ENCODE measurements at places on chromosomes 7 and 10. TPM values are rescaled to one million over a fixed set of nuclear protein-coding genes. Genes with fewer than 3 reads are reported as not detected.

The IRF5 gene
- 0.44 TPM for total RNA-seq

The JAKMIP3 gene
- 0.17 TPM for total RNA-seq

The BTRC gene
- 43.5 TPM for total RNA-seq

The NHLRC2 gene
- total RNA-seq: 43.6 TPM

The DLD gene
- total RNA-seq: 80.0 TPM

The TLX1 gene
- not detected for total RNA-seq

The ADAM12 gene
- total RNA-seq: 1.8 TPM

The GRM3 gene
- 1.4 TPM for total RNA-seq

The OR2A12 gene
- not detected for total RNA-seq

The GARIN1A gene
- total RNA-seq: 7.4 TPM

The ZCCHC24 gene
- 1.6 TPM for total RNA-seq

The GNAI1 gene
- 50.8 TPM for total RNA-seq

The TACC2 gene
- 58.1 TPM for total RNA-seq

The SRGN gene
- not detected for total RNA-seq

The ABHD11 gene
- total RNA-seq: 62.9 TPM

DNA sequence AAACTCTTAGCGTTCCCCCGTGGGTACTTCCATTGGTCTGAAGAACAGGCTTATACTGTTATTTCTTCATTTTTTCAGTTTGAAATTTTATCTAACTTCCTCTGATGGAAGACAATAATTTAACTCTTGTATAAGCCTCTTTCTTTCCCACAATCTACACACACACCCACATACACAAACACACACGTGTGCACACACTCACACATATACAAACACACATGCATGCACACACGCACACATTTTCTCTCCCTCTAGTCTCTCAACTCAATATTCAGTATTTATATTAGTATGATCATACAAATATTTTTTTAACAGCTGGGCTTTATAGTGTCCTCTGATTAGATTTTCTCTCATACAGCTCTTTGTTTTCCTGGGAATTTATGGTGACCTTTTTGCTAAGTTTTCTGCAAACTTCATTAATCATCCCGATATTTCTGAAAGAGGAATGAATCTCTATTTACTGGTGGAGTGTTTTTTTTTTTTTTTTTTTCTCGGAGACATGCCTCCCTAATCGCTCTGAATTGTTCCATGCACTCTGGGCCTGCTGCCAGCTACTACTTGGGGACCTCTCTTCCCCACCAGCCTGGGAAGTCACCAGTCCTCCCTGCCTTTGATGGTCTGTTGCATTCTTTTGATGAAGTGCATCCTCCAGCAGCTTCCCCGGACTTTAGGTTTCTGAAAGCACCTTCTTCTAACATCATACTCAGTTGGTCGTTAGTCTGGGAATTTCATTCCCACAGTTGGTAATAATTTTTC is 75.5 kb downstream of the ZNF777 start:
- H3K36me3 ChIP-seq: no peaks in the 10 kb centered on the region
- H3K27me3 ChIP-seq: peaks cover 18% of the 10 kb centered on the region
- no peak overlapping the region for H3K4me3 ChIP-seq
- no peak overlapping the region for H3K27ac ChIP-seq
- no peak for DNase-seq

GRCh38 chr7:43631559-43631958 is 48.7 kb downstream of the STK17A start:
- peaks cover 40% of the 10 kb centered on the region for H3K36me3 ChIP-seq
- peaks cover 6% of the 10 kb centered on the region for H3K4me1 ChIP-seq
- H3K27ac ChIP-seq: peak overlapping the region; percentile 33

DNA sequence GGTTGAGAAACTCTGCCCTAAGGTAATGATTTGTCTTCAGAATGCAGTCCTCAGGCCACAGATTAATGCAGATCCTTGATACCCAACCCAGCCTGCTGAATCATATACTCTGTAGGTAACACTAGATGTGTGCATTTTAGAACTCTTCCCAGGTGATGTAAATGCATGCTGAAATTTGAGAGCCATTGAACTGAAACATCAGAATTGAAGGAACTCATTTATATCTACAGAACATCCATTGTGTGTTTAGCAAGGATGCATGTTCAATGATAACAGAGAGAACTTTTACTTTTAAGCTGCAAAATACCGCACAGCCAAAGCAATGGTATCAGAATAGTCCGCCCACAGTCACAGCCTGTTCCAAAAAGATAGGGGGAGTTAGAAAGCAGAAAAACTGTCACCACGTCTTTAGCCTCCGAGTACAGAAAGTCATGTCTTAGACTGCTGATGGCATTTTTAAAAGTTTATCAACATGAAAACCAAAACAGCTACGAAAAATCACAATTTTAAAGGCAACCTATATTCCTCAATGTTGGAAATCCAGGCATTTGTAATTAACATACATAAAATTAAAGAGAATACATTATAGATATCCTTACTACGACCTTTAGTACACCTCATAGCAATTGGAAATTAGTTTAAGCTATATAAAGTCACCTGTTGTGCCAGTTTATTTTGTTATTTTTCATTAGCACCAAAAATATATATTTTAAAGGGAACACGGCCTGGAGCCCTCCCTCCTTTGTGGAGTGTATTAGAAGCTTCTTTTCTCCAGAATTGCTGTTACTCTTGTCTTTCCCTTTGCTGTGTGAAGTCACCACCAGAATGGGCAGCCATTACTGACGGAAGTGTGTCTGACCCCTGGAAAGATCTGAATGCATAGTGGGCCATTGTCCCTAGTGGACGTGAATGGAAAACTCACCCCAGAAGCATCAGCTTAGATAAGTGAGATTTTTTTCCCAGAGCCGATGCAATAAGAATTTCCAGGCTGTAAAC is 65.8 kb upstream of the PRKAR2B start:
- no peak for DNase-seq
- no peak overlapping the region for H3K4me3 ChIP-seq
- no peaks in the 10 kb centered on the region for H3K27me3 ChIP-seq
- H3K27ac ChIP-seq: no peak overlapping the region
- no peaks in the 10 kb centered on the region for H3K36me3 ChIP-seq

GRCh38 chr7:8070451-8071180 is 102.0 kb downstream of the GLCCI1 start:
- H3K36me3 ChIP-seq: peaks cover 21% of the 10 kb centered on the region
- DNase-seq: no peak
- H3K27ac ChIP-seq: no peak overlapping the region

DNA sequence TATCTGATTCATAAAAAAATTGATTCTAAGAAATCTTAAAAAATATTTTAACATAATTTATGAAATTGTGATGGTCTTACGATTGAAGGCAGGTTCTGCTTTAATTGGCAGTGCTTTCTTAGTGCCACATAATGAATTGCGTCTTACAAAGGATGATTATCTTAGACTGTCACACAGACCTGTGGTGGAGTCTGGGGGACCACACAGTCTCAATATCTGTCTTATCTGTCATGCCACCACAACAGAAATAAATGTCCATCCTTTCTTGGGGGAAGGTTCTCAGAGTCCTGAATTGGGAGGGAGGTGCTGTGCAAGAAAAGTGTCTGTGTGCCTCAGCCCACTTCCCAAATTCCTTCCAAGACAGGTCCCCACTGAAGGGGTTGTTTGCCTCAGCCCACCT is 34.0 kb downstream of the ZDHHC6 start:
- H3K4me1 ChIP-seq: peaks cover 2% of the 10 kb centered on the region
- H3K4me3 ChIP-seq: no peak overlapping the region
- no peaks in the 10 kb centered on the region for H3K36me3 ChIP-seq
- H3K27me3 ChIP-seq: peaks cover 20% of the 10 kb centered on the region

- no peak for DNase-seq
- H3K27ac ChIP-seq: no peak overlapping the region
- no peaks in the 10 kb centered on the region for H3K4me1 ChIP-seq
- no peaks in the 10 kb centered on the region for H3K36me3 ChIP-seq
- peaks cover 3% of the 10 kb centered on the region for H3K27me3 ChIP-seq
- H3K4me3 ChIP-seq: no peak overlapping the region
These were observed 234.7 kb downstream of the GFRA1 start for GRCh38 chr10:116038259-116038658.

- no peak for DNase-seq
- H3K27me3 ChIP-seq: peaks cover 15% of the 10 kb centered on the region
- no peaks in the 10 kb centered on the region for H3K36me3 ChIP-seq
- H3K4me3 ChIP-seq: no peak overlapping the region
- no peak overlapping the region for H3K27ac ChIP-seq
- H3K4me1 ChIP-seq: no peaks in the 10 kb centered on the region
These were observed 18.6 kb downstream of the C7orf33 start for GRCh38 chr7:148609045-148609725.

DNA sequence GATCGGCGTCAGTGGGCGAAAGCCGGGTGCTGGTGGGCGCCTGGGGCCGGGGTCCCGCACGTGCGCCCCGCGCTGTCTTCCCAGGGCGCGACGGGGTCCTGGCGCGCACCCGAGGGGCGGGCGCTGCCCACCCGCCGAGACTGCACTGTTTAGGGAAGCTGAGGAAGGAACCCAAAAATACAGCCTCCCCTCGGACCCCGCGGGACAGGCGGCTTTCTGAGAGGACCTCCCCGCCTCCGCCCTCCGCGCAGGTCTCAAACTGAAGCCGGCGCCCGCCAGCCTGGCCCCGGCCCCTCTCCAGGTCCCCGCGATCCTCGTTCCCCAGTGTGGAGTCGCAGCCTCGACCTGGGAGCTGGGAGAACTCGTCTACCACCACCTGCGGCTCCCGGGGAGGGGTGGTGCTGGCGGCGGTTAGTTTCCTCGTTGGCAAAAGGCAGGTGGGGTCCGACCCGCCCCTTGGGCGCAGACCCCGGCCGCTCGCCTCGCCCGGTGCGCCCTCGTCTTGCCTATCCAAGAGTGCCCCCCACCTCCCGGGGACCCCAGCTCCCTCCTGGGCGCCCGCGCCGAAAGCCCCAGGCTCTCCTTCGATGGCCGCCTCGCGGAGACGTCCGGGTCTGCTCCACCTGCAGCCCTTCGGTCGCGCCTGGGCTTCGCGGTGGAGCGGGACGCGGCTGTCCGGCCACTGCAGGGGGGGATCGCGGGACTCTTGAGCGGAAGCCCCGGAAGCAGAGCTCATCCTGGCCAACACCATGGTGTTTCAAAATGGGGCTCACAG is 1.1 kb downstream of the EGFR start:
- peaks cover 30% of the 10 kb centered on the region for H3K27me3 ChIP-seq
- H3K4me3 ChIP-seq: peak overlapping the region; percentile 79
- DNase-seq: peak; percentile 41

GRCh38 chr7:121406461-121406860 is 10.4 kb upstream of the FAM3C start:
- H3K4me3 ChIP-seq: no peak overlapping the region
- DNase-seq: no peak
- peaks cover 11% of the 10 kb centered on the region for H3K4me1 ChIP-seq

DNA sequence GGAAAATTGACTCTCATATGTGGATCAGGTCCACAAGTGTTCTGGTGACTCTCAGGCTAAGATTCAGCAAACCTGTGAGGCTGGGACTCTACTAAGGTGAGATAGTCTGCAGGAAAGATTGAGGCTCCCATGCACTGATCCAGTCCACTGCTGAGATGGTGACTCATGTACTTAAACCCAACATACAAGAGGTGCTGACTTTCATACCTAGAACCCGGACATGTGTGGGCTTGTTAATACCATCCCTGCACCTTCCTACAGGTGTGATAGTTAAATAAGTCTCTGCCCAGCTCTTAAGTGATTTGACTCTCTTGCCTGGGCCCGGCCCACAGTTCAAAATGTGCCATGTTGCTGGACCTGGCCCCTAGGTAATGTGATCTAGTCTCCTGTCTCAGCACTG is 27.1 kb upstream of the ZNF107 start:
- no peak overlapping the region for H3K4me3 ChIP-seq
- DNase-seq: no peak
- H3K36me3 ChIP-seq: no peaks in the 10 kb centered on the region
- H3K27ac ChIP-seq: no peak overlapping the region
- H3K27me3 ChIP-seq: no peaks in the 10 kb centered on the region
- no peaks in the 10 kb centered on the region for H3K4me1 ChIP-seq

- peaks cover 3% of the 10 kb centered on the region for H3K4me1 ChIP-seq
- H3K27ac ChIP-seq: no peak overlapping the region
- DNase-seq: no peak
- no peaks in the 10 kb centered on the region for H3K36me3 ChIP-seq
- no peak overlapping the region for H3K4me3 ChIP-seq
These were observed 4.3 kb upstream of the GRM8 start for GRCh38 chr7:127257086-127257485.

DNA sequence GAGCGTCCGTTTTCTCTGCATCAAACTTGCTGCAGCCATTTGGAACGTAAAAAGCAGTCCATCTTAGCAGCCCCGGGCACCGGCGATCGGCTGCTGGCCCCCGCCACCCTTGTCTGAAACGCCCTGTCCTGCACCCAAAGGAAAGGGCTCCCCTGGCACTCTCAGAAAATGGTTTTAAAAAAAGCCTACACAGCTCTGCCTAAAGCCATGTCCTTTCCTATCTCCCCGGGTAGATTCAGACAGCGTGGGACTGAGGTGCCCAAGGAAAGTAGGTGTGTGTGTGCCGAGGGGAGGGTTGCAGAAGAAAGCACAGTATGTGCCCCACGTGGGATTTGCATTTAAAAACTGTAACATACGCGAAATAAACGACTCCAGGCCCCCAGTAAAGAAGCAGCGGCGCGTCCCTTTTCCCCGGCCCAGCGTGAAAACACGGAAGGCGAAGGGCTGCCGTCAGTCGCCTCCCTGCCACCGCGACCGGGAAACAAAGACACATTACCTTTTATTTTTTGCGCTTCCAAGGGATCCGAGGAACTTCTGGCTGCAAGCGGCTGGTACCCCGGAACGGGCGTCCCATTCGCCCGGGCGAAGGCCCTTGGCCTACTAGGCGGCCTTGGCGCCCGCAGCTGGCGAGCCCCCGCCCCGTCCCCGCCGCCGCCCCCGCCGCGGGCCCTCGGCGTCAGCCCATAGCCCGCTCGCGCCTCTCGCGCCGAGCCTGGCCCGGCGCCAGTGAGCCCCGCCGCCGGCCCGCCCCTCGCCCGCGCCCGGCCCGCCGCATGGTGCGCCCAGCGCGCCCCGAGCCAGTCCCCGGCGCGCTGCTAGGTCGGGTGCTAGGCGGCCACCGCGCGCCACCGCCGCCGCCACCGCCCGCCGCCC is 304.6 kb downstream of the PRPF18 start:
- H3K27ac ChIP-seq: peak overlapping the region; percentile 87
- H3K36me3 ChIP-seq: no peaks in the 10 kb centered on the region
- peak; percentile 39 for DNase-seq
- H3K27me3 ChIP-seq: peaks cover 60% of the 10 kb centered on the region
- H3K4me1 ChIP-seq: peaks cover 2% of the 10 kb centered on the region
- peak overlapping the region; percentile 81 for H3K4me3 ChIP-seq

GRCh38 chr7:132953468-132953867 is 128.4 kb downstream of the CHCHD3 start:
- H3K36me3 ChIP-seq: peaks cover 5% of the 10 kb centered on the region
- no peak for DNase-seq
- no peak overlapping the region for H3K4me3 ChIP-seq
- H3K27ac ChIP-seq: no peak overlapping the region

- H3K27ac ChIP-seq: no peak overlapping the region
- peaks cover 1% of the 10 kb centered on the region for H3K36me3 ChIP-seq
- peaks cover 2% of the 10 kb centered on the region for H3K4me1 ChIP-seq
These were observed 9.4 kb upstream of the PPIA start for GRCh38 chr7:44787041-44787440.

GRCh38 chr10:17134282-17134681 is 4.7 kb upstream of the CUBN start:
- H3K27ac ChIP-seq: no peak overlapping the region
- no peaks in the 10 kb centered on the region for H3K36me3 ChIP-seq
- H3K27me3 ChIP-seq: peaks cover 2% of the 10 kb centered on the region
